ENCODE measurements at places on chromosomes 1 and 21.
A peak's percentile ranks its signal among the peaks of the same experiment; 100 is the strongest.

DNA sequence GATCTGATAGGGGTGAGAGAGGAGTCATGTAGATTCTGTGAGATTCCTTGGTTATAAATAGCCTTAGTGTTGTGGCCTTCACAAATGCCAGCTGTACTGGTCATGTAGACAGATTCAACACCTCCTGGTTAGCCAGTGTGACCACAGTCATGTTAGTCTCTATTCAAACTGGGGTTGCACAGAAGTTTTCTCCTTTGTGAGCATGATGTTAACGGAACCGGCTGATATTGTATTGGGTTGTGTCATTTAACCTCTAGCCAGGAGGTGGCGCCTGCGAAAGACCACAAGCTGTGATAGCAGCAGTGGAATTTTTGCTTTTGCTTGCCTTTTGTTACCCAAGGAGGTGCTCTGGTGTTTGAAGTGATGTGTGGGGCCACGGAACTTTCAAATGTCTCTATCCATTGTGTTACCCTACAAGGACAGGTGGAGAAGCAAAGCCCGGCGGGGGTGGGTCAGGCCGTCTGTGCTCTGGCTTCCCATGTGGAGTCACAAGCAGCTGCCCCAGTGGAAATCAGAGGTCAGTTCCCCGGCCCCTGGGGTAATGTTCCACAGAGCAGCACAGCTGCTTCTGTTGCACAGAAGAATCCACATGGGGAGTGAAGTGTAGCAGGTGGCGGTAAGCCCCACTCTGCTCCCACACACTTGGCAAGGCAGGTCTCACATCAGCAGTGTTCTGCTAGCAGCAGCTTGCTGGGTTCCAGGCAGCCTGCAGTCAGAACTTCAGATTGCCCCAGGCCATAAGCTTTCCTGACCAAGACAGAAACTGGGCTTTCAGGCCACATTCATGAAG, 112.6 kb downstream of the ADAMTS1 start:
- no peak for DNase-seq

- no peak for DNase-seq
Observed at GRCh38 chr1:18079941-18080735, 27.5 kb upstream of the IGSF21 start.

DNA sequence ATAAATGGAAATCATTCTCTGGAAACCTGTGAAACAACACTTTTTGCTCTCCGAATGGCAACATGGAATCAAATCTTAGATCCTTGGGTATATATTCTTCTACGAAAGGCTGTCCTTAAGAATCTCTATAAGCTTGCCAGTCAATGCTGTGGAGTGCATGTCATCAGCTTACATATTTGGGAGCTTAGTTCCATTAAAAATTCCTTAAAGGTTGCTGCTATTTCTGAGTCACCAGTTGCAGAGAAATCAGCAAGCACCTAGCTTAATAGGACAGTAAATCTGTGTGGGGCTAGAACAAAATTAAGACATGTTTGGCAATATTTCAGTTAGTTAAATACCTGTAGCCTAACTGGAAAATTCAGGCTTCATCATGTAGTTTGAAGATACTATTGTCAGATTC, 45.7 kb downstream of the PTGFR start:
- no peak for DNase-seq

DNA sequence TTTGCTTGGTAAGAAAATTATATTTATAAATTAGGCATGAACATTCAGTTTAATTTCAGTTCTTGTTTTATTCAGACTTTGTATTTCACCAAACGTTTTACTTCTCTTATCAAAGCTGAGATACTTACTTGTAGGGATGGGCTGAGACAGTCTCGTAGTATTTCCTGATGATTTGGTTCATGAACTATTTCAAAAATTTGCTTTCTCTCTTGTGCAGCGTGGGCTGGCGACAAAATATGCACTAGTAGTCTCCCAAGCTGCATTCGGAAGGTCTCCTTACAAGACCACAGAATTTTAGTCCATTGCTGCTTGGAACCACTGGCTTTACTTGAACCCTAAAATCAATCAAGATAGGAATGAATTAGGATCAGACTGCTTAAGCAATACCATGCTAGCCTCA, 91.7 kb upstream of the GNG4 start:
- DNase-seq = peak; percentile 25

DNA sequence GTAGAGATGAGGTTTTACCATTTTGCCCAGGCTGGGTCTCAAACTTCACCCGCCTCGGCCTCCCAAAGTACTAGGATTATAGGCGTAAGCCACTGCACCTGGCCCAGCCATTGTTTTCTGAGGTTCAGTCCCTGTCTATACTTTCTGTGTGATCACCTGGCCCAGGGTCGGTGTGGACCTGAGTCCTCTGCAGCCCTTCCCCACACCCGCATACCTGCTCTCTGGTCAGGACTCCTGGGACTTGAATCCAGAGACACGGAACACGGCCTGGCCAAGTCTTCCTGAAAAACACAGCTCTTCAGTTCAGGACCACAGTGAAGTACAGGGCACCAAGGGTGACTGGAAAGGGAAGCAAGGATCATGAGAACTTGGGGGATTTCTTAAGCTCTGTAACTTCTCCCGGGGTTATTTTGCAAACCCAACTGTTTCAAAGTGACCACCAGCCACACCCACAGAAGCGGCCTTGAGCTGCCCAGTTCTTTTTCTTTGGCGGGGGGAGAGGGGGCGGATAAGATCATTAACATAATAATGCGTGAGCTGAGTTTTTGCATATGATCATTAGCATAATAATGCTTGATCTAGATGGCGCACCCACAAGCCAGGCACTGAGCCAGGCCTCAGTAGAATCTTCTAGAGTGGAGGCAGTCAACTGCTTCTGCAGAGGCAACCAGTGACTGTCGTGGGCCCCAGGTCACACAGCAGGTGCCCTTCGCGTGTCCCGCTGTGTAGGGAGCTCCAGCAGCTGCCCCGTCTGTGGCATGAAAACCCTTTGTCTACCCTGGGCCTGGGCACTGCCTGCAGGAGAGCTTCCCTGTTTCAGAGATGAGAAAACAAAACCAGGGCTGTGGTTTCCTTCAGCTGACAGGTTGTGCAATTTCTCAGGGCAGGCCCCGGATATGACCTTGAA, 1.7 kb upstream of the NADK start:
- DNase-seq = no peak

DNA sequence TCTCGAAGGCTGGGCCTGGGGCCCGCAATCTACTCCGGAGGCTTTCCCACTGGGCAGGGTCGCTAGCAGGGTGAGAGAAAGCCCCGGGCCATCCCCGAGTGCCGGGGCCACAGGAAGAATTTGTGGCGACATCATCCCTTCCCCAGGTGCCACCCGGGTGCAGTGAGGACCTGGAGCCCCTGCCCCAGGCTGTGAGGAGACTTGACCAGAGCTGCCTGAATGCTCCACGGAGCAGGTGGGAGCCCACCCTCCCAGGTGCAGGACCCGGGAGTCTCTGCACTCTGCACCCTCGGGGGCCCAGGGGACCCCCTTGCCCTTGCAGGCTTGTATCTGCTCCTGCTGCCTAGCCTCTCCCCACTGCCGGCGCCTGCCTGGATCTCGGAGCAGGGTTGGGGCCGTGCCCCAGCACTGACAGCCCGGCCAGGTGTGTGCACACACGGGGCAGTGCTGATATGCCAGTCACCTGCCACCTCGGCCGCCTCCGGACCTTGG, 67.5 kb upstream of the RGS7 start:
- DNase-seq = no peak
